DND-41 (cell line): ENCODE measurements at places on chromosomes 3 and 15.

GRCh38 chr15:59196416-59196815 is 10.2 kb upstream of the LDHAL6B start:
- no peak for DNase-seq

DNA sequence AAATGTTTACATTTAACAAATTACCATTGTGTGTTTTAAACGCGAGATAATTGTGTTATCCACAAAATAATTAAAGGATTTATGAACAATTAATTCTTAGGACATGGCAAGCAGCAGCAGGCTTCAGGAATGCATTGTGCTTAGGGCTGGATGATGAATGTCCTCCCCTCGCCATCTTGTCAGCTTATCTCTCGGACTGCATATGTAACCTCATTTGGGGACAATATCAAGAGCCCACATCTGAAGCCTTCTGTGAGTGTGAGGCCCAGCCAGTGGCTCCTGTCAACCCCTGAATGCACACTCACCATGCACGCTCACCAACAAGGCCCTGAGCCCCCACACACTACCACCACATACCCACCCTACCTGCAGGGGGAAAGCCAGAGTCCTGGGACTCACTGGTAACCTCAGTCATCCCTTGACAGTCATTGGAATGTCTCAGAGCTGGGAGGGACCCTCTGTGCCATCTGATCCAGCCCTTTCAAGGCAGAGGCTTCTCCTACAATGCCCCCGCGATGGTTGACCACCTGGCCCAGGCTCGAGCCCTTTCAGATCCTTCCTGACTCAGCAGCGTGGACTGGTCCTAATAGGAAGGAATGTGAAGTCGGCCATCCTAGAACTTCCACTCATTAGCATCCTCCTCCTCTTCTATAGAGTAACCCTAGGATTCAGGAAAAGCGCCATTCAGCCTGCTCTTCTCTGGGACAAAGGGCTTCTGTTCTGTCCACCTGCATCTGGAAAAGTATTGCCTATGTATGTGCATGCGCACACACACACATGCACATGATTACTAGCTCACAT is 38.2 kb downstream of the MRPL46 start:
- no peak for DNase-seq

DNA sequence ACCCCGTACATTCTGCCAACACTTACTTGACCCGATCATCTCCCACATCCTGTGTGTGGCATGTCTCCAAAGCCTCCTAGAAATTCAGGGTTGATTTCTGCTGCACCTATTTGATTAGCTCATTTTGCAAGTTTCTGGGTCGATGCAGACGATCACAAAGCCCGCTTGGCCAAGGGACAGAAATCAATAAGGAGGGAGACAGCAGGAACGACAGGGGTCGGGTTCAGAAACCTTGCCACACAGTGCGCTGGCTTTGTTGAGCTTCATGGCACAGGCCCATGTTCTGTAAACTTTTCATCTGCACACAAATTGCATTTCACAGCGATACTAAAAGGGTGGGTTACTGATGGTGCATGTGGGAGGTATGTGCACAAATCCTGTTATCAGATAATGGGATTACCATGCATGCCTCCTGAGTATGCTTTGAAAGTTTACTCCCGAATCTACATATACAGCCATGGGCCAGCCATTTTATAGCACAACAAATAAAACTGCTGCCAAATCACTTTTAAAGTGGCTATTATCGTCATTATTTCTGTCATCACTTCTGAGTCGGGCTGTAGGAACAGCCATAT is 95.9 kb upstream of the ATP11B start:
- no peak for DNase-seq

DNA sequence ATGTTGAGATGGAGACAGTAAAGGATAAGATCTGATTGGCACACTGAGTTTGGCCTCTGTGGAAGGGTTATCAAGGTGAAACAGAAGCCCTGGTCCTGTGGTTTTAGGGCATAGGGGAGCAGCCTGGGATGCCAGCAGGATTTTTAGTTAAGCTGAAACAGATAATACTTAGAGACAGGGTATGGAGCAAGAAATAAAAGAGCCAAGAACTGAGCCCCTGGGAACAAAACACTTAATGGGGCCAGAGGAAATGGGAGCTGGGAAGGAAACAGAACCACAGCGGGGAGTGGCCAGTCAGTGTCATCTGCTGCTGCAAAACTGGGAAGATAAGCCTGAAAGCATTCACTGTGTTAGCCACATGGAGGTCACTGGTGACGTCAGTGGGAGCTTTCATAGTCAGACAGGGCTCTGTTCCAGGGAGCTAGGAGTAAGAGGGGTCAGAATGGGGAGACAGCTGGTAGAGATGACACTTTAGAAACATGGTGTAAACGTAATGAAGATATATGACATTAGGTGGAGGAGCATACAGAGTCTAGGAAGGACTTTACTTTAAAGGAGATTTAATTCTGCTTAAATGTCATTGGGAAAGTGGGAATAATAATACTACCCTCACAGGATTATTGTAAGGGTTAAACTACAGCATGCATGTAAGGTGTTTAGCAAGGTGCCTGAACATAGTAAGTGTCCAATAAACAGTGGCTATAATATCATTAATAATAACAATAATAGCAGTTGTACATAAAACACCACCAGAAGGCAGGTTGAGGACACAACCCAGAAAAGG is 172.7 kb upstream of the CTNNB1 start:
- DNase-seq: no peak

- no peak for DNase-seq
These were observed 70.8 kb downstream of the SCN11A start for GRCh38 chr3:38980938-38981337.

DNA sequence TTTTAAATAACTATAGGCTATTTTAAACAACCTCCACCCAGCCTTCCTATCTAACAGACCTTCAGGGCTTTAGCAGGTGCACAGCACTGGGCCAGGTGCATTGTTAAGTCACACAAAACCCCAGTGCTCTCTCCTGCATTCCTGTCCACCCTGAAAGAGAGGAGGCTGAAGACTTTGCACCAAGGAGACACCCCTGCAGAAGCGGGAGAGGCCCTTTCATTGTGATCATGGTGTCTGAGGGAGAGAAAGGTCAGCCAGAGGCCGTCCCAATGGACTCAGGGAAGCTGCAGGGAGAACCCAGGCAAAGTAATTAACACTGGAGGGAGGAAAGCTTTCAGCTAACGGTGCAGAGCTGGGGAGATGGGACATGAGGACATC is 5.2 kb downstream of the LRIG1 start:
- DNase-seq: no peak
